NT2/D1 (cell line): ENCODE measurements at places on chromosomes 5 and 9.

DNA sequence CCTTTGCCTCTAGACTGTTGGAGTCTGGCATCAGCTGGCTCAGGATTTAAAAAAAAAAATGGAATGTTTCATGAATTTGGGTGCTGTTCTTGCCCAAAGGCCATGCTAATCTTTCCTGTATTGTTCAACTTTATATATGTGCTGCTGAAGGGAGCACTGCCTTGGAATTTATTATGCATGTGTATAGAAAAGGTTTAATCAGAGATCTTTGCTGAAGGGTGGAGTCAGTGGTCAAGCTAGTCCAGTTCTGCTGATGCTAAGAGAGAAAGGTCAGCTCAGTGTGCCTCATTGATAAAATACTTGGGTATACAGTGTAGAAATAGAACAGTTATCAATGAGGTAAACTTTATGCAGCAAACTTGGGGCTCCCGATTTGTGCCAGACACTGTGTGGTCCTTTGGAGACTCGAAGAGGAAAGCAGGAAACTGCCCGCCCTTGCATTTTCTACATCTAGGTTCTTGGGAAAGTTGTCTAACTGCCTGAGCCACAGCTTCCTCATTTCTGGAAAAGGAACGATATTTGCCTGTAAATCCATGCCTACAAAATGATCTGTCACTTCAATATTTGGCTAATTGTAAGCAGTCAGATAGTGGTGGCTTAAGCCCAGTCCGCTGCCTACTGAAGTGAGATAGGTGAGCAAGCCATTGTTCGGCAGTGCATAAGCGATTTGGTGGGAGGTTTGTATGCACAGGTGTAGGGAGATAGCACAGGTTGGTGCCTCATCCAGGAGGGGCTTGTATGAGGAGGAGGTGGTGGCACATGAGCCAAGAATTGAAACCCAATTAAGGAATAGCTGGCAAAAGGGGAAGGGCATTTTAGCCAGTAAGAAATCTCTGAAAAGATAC, 29.2 kb upstream of the GTF2H2C start:
- DNase-seq, result no peak

- no peak for DNase-seq
Observed at GRCh38 chr5:97839341-97840086, 656.5 kb upstream of the RIOK2 start.

DNA sequence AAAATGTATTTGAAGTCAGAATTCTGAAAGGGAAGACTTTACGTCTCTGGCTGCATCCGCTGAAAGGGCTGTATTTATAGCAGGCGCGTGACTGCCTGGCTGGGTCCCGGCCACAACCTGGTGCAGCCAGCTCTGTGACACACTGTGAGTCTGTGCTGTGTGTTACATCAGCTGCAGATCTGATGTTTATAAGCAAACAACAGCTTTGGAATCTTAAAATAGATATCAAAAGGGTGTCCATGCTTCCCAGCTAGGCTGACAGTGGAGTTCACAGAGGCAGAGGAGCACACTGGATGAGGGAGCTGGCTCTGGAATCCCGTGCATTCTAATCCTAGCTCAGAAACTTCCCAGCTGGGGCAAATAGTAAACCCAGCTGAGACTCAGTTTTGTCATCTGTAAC, 433.4 kb upstream of the BRINP1 start:
- no peak for DNase-seq

GRCh38 chr5:98791001-98791519, 17.6 kb downstream of the RGMB start:
- no peak for DNase-seq

DNA sequence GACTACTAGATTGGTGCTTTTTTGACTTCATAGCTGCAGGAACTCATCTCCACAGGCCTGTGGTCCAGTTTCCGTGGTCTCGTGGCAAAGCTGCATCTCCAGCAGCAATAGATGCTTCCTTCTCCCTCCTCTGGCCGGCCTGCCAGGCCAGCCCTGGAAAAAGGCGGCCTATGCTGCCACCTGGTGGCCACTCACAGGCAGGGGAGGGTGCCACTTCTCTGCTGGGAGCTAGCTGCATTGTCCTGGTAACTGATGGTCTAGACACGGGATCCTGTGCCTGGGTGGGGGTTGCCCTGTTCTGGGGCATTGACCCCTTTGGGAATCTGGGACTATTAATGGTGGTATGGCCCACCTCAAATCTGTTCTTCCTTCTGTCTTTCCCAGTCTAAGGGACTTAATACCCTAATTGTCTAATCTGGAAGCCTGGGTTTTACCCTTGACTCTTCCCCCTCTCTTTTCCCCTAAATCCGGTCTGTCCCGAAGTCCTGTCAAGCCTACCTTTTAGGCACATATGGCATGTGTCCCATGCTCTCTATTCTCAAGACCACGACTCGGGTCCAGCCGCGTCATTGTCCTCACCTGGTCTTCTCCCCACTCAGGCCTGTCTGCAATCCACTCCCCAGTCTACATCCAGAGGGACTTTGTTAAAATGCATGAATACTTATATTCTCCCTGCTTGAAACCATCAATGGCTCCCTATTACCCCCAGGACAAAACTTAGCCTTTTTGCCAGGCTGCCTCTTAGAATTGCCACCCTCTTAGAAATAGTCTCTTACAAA, 20.1 kb upstream of the PTGS1 start:
- DNase-seq, result no peak

- no peak for DNase-seq
Observed at GRCh38 chr5:142290577-142291299, 34.1 kb downstream of the SPRY4 start.

GRCh38 chr5:112986224-112986623, 9.6 kb downstream of the DCP2 start:
- DNase-seq, result no peak

DNA sequence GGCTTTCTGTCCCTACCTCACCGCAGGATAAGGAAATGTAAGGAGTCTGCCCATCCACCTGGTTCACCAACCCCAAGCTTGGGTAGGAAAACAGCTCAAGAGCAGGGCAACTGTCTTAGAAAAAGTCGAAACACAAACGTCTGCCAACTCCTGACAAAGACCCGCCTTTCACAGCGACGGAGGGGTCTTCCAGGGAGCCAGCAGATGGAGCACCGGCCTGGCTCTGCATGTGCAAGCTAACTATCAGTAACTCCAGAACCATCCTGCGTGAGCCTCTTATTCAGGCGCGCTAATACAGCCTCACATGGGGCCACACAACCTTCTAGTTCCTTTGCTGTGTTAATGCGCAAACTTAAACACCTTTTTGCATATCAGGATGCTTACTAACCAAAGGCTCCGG, 26.9 kb downstream of the CAMSAP1 start:
- DNase-seq, result no peak

- DNase-seq, result no peak
Observed at GRCh38 chr5:174675110-174675509, 49.3 kb upstream of the MSX2 start.

DNA sequence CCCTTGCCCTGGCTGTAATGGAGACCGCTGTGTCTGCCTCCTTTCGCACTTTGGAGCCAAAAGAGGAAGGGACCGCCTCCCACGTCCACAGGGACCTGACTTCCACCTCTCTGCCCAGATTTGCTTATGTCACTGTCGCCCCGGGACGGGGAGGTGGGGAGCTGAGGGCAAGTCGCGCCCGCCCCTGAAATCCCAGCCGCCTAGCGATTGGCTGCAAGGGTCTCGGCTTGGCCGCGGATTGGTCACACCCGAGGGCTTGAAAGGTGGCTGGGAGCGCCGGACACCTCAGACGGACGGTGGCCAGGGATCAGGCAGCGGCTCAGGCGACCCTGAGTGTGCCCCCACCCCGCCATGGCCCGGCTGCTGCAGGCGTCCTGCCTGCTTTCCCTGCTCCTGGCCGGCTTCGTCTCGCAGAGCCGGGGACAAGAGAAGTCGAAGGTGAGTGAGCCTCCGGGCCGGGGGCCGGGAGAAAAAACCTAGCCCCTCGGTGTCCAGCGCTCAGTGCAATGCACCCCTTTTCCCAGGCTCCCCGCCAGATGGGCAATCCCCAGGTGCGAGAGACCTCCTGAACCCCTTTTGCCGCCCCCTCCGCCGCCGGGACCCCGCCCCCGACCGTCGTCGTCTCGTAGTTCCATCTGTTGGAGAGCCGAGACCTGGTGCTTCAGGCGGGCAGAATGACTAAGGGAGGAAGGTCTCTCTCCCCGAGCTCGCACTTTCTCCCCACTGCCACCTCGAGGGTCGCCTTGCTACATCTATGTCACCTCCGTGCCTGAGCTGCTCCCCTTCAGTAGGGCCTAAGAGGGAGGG, at the start of gene GPX3:
TSS of gene GPX3 (plus strand) at position 288 of the 807 bp plus-strand sequence. CDS start at position 352, 64 bp downstream.
- peak; percentile 13 for DNase-seq

- DNase-seq, result no peak
Observed at GRCh38 chr9:13158986-13159385, 120.5 kb downstream of the MPDZ start.

GRCh38 chr5:69331528-69332445, 814 bp downstream of the CCDC125 start:
- no peak for DNase-seq

GRCh38 chr5:96209829-96210228, 223.2 kb downstream of the PCSK1 start:
- no peak for DNase-seq
